ENCODE measurements at places on chromosomes 7 and 10. TPM values are rescaled to one million over a fixed set of nuclear protein-coding genes. Genes with fewer than 3 reads are reported as not detected.

Gene VENTX
- 0.54 TPM for total RNA-seq

DNA sequence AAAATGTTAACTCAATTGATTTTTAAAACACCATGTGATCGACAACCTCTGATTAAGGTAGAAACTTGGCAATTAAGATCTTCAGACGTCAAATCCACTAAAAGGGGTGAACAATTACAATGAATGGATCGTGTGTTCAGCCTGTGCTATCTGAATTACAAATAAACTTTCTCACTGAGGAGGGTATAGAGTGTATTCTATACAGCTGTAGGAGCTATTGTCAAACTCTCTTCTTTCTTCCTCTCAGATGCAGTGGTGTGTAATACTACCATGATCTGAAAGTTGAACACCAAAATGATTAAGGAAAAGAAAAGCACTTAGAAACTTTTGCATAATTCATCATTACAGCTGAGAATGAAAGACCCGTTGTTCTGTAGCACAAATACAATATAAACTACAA, 32.2 kb upstream of the MACC1 start:
- no peak for DNase-seq

- no peak for DNase-seq
Measured at GRCh38 chr7:54080971-54081370, 461.2 kb upstream of the VSTM2A start.

DNA sequence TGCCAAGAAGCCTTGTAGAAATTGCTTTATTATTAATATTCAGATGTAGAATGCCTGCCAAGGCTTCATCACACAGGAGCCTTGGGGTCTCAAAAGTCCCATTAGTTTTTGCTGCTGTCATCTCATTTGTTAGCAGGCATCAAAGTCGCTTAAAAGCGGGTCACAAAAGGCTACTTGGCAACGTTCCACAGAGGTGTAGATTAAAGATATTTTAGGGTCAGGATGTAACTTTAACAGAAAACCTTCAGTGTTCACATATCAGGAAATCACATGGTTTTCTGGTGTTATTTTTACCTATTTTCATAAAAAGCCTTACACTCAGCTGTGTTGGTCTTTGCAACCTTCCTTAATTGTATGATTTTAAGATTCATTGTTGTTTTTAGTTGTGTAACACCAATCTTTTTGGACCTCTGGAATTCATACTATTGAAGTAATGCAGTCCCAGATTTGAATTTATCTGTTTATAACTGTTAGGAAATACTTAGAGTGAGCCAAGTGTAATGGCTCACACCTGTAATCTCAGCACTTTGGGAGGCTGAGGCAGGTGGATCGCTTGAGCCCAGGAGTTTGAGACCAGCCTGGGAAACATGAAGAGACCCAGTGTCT, 65.3 kb downstream of the TET1 start:
- no peak for DNase-seq

Measured in Right ventricle myocardium inferior (tissue), 1 donor.